Stimulated activated CD4-positive, alpha-beta T cell treated with anti-CD3 and anti-CD28 coated beads, Interleukin-4, amount 100 ng/mL, for 4 hours (primary cell): ENCODE measurements at places on chromosomes 5 and 9.

DNA sequence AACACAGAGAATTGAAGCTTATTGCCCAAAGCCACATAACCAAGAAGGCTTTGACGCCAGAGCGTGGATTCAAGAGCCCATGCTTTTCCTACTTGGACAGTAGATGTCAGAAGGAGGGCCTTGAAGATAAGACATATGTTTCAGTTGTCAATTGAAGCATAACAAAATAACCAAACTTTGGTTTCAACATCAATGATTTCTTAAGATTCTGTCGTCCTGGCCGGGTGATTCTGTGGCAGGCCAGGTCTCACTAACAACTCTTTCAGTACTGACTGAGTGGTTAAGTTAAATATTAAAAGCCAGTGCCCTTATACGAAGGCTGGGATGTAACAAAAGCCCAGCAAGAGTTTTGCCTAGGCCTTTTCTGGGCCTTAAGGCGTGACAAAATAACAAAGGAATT is 94.0 kb downstream of the RCL1 start:
- DNase-seq: no peak

GRCh38 chr5:885529-885928 is 7.1 kb downstream of the BRD9 start:
- no peak for DNase-seq

GRCh38 chr9:137666955-137667670 is 48.3 kb downstream of the EHMT1 start:
- no peak for DNase-seq

DNA sequence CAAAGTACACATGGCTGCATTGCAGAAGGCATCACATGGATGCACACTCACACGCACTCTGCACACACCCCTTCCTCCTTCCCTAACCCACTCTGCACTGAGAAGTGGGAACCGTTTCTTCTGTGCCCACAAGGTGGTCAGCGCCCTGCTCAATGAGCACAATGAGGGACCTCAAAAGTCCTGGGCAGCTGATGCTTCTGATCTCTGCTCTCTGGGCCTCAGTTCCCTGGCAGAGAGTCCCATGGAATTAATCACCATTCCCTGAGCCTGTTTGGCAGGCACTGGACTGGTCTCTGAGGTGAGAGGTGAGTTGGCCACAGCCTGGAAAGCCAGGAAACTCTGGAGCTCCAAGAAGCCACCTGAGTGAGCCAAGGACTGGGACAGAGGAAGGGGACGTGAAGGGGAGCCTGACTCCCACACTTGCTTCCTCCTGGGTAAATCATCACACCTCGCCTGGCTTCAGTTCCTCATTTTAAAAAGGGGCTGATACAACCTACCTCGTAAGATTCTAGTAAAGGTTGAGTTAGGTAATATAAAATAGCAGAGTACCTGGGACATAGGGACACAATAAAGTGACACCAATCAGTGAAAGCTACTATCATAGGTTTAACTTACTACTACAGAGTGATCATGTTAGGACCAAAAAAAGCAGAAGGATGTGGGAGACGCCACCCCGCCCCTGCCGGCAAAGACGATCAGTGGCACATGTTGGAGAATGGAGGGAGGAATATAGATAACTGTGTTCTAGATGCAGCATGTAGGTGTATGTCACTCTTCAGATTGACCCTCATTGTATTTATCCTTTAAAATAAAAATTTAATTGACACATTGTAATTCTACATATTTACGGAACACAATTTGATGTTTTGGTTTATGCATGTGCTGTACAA is 21.1 kb upstream of the IGFBPL1 start:
- no peak for DNase-seq

DNA sequence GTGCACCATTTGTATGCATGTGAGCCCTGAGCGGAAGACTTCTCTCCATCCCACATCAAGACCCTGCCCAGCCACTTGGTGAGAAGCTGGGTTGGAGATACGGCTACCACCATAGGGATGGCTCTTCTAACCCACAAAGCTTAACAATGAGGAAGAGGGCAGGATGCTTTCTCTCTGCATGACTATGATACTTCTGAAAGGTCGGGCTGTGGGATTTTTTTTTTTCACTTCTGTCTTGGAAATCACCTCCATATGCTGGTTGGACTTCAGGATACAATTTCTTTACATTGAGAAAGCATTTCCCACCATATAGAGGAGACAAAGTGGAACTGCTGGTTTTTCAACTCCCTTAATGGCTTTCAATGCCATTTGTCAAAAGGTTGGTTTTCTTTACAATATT is 30.5 kb downstream of the ZNF366 start:
- no peak for DNase-seq

GRCh38 chr5:138444774-138445546 is 6.1 kb downstream of the REEP2 start:
- no peak for DNase-seq

DNA sequence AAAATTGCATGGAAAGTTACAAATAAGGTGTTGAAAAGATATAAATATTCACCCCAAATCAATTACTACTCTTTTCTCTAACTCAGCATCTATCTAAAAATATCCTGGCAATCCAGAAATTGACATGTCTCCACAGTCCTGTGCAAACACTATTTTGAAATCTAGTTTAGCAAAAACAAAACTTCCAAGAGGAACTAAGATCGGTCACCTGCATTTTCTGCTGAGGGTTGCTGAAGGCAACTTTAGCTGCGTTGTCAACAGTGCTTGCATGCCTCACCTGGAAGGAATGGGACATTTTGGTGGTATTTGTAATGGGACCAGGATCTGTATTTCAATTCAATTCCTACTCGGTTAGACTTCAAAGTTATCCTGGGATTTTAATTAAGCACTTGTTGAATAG is 398.3 kb downstream of the NTRK2 start:
- no peak for DNase-seq

GRCh38 chr5:156182174-156182967 is 144.6 kb upstream of the SGCD start:
- DNase-seq: no peak

- DNase-seq: no peak
Observed at GRCh38 chr5:151087486-151087885, 6.7 kb upstream of the TNIP1 start.

DNA sequence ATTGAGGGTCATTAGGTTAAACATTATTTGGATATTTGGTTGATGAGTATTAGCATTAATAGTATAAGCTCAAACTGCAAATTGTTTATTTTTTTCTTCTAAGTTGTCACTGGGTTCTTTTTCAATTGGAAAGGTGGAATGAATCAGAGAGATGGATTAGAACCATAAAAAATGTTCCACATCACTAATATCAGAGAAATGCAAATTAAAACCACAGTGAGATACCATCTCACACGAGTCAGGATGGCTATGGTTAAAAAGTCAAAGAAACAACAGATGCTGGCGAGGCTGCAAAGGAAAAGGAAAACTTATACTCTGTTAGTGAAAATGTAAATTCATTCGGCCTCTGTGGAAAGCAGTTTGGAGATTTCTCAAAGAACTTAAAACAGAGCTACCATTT is 122.8 kb downstream of the CCDC192 start:
- DNase-seq: no peak

DNA sequence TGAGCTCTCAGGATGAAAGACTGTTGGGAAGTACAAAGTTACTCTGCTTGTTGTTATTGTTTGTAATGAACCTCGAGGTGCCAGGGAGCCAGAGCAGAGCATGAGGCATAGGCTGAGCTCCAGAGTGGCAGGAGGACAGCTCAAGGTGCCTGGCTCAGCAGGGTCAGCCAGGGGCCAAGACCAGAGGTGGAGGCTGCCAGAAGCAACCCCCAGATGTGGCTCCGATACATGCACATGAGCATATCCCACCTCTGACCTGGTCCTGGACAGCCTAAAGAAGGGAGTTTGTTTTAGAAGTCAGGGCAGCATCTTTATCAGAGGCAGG is 105.6 kb downstream of the PSD2 start:
- no peak for DNase-seq

- no peak for DNase-seq
Observed at GRCh38 chr9:109935406-109936087, 155.5 kb downstream of the PALM2AKAP2 start.

DNA sequence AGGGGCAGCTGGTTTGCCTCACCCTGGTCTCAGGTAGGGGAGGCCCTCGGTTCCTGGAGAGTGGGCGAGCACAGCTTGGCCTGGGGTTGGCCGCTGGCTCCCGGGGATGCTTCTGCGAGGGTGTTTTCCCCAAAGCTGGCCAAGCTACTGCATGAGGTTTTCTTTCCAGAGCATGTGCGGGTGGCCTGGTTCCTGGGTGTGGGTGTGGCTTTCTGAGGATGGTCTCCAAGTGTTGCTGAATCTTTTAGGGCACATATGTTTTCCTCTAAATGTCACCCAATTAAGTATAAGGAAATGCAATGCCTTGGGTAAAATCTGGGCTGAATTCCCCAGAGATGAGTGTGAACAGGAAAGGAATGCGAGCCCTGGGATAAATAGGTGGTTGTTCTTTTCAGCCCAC is 115.8 kb upstream of the ICE1 start:
- DNase-seq: no peak

GRCh38 chr5:127660047-127660733 is 11.3 kb downstream of the CTXN3 start:
- DNase-seq: no peak

- DNase-seq: no peak
Observed at GRCh38 chr9:784916-785315, 56.6 kb upstream of the DMRT1 start.

DNA sequence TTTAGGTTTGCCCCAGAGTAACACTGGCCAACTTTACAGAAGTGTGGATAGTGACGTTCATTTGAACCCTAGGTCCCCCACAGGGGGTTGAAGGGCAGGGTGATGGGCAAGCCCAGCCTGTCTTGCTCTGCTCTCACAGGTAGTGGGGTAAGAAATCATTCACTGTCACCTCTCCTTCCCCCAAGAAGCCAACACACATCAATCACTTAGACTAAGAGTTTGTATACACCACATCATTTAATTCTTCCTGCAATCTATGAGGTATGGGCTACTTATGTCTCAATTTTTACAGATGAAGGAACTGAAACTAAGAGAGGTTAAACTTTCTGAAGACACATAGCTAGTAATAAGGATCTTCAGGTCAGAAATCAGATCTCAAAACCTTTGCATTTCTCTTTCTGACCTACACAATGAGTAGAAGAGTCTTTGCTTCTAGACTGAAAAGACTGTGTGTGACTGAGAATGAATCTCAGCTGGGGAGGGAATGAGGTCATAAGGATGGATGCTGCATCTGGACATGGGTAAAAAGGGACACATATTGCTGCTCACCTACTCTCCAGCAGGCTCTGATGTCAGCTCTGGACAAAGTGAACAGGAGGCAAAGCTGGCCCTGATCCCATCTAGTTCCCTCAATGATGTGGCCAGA is 81.0 kb upstream of the EQTN start:
- DNase-seq: no peak

- DNase-seq: no peak
Observed at GRCh38 chr9:135418161-135418560, 61.4 kb upstream of the PPP1R26 start.

GRCh38 chr5:28927559-28928326 is 1889.4 kb upstream of the CDH9 start:
- no peak for DNase-seq

- no peak for DNase-seq
Observed at GRCh38 chr5:150945486-150945885, 40.7 kb upstream of the ZNF300 start.

DNA sequence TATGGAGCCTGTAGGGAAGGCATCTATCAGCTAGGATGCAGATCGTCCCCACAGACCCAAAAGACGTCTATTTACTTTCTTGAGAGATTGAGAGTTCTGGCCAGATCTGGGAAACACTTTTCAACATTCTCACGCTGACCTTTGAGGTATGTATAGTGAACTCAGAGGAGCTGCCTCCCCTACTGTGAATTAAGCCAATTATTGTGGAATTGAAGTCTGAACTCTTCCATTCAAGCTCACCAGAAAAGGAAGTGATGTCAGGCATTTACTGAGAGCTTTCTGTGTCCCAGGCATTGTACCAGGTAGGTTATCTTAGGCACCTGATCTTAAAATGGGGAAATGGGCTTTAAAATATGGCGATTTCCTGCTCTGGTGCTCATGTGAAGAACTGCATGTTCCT is 136.5 kb downstream of the SV2C start:
- DNase-seq: no peak

- DNase-seq: no peak
Observed at GRCh38 chr5:82295144-82295543, 17.0 kb upstream of the RPS23 start.

DNA sequence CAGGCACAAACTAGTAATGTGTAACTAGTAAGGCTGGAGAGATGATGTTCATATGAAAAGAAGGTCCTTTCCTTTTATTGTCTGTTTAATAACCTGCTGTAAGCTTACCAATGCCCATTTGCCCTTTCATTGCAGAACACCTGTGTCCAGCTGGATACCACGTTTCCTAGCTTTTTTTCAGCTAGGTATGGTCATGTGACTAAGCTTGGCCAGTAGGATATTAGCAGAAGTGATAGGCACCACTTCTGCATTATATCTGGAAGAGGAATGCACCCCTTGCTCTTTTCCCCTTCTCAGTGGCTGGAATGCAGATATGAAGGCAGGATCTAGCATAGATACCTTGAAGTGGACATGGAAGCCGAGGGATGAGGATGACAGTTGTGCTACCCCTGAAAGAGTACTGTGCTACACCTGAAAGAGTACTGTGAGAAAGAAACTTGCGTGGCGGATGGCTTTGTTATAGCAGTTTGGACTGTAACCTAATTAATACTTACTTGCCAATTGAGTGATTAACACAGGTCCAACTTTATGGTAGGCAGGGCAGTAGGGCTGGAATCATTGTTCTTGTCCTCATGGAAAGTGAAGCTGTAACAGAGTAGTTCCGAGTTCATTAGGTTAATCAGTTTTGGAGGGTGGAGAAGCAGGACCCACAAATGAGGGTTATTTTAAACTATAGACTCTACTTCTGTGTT is 6.8 kb downstream of the SMIM32 start:
- DNase-seq: no peak

DNA sequence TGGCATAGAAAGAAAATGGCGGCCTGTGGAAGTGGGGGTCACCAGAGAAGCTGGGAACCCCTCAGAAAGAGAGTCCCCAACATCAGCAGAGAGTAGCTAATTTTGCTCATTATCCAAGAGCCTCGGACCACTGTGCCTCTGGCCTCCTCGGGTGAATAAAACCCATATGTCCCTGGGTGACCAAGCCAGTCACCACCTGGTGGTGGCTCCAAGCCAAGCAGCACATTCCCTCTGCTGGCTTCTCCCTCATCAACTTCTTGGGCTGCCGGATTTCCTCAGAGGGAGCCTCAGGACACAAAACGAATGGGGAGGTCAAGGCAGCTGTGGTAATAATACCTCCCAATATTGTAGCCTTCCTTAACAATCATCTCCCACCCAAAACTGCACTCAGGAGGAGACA is 242.5 kb downstream of the NFIB start:
- DNase-seq: no peak

DNA sequence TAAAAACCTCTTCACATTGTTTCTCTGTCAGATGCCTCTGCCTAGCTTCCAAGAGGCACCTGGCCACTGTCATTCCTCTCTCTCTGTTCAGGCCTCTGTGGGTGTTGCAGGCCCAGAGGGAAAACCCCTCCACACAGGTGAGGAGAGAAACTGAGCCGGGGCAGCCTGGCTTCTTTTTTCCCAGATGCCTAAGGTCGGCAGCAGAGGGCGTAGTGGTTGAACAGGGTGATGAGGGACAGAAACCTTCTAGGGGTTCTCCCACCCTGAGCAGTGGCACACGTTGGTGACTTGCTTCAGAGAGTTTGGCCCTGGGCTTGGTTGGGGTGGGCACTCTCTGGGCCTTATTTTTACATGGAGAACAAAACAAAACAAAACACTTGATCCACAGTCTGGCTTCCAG is 12.2 kb downstream of the IL9 start:
- DNase-seq: no peak

GRCh38 chr5:151275803-151276202 is 22.8 kb downstream of the GM2A start:
- DNase-seq: no peak

GRCh38 chr5:33891788-33892619 is at the start of gene ADAMTS12:
TSS of gene ADAMTS12 (minus strand) at chr5:33891990. CDS start at chr5:33891856, 134 bp downstream.
- no peak for DNase-seq

- DNase-seq: no peak
Observed at GRCh38 chr9:136782452-136782851, 8.7 kb upstream of the TMEM141 start.
